Effector CD4-positive, alpha-beta T cell (primary cell): ENCODE measurements at places on chromosomes 2 and 18.

DNA sequence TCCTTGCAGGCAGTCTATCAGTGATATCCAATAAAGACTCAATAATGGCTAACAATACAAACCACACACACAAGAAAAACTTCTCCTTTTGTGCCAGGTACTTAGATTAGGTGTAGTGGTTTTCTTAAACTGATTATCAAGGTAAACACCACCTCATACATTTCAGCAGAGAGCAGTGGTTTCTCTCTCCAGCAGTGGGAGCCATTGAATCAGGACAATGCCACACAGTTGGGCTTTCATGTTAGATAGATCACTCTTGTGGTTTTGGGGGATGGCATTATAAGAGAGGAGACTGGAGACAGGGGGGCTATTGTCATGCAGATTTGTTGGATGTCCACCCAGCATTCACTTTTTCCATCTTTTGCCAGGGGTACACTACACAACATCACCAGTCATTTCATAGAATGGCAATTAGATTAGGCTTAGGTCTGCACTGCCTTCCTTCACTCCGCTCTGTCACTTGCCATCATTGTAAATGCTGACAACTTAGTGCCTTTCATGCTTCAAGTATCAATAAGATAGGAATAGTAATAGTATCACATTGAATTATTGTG is 13.6 kb upstream of the IRS1 start:
- no peak for DNase-seq

DNA sequence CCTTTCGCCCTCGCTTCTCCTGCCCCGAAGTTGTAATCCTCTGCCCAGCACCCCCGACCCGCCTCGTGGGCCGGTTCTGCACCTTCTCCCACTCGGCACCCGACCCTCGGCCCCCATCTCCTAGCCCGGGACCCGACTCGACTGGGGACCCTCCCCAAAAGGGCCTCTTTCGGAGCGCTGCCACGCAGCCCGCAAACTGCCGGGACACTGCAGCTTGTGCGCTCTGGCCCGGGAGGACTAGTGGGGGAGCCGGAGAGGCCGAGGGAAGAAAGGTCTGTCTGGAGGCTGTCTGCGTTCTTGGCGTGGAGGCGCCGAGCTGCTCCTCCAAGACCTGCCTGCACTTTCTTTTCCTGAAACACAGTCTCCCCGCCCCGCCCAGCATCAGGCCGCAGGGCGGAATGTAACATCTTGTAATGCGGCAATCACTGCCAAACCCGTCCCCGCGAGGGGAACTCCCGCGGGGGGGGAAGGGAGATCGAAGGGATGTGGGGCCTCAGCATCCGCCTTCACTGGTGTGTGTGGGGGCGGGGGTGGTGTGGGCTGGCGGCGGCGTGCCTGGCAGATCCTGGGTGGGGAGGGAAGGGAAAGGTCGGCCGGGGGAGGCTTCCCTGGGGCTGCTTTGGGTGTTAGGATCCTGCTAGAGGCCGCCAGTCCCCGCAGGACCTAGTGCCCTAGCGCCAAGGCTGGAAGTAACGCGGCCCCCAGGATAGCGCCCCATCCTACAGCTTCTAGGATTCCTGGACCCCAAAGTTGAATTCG is 7.4 kb downstream of the DLX2 start:
- peak; percentile 64 for DNase-seq

DNA sequence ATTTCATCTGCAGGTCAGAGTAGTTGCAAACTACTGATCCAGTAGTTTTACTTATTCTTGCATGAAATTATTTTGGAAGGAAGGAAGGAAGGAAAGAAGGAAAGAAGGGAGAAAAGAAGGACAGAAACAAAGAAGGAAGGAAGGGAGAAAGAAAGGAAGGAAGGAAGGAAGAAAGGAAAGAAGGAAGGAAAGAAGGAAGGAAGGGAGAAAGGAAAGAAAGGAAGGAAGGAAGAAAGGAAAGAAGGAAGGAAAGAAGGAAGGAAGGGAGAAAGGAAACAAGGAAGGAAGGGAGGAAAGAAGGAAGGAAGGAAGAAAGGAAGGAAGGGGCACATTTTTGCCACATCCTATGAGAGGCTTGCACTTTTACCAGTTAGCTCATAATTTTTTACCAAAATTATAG is 186.2 kb downstream of the LRRTM4 start:
- no peak for DNase-seq

DNA sequence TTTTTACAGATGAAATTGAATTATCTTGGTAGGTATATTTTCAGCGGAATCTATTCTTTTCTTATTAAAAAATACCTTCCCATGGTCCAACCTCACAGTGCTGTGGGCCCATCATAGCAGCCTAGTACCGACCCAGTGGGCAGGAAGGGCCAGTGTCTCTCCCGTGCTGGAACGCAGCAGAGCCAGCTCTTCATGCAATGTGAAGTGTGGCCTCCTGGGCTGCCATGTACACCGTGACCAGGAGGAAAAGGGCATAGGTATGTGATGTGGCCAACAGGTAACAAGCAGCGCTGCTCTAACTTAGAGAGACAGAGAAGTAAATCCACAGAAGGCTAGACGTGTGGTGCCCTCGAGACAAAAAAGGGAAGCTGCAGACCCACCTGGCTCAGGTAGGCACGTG is 221.1 kb upstream of the SALL3 start:
- no peak for DNase-seq

DNA sequence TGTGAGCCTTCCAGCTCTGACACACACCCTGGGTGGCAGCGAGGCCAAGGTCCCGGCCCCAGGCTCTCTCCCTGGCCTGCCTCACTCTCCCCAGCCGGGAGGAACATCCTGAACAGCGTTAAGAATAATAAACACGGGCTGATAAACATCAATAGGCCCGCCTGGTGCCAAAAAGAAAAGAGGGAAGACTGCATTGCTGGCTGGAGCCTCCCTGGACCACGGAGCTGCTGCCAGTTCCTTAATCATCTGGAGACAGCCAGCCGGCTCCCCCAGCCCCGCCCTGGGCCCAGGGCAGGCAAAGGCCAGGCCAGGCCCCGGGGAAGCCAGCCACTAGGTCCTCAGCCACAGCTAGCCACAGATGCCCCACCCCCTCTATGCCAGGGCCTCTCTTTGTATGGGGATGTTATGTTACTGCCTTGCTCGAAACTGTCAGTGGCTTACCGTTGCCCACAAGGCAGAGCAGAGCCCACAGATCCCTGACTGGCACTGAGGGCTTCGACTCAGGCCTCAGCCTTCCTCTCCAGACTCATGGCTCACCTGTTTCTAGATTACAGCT is 293.7 kb downstream of the DYSF start:
- no peak for DNase-seq

- no peak for DNase-seq
Measured at GRCh38 chr2:160918906-160919503, 241.2 kb upstream of the TANK start.

DNA sequence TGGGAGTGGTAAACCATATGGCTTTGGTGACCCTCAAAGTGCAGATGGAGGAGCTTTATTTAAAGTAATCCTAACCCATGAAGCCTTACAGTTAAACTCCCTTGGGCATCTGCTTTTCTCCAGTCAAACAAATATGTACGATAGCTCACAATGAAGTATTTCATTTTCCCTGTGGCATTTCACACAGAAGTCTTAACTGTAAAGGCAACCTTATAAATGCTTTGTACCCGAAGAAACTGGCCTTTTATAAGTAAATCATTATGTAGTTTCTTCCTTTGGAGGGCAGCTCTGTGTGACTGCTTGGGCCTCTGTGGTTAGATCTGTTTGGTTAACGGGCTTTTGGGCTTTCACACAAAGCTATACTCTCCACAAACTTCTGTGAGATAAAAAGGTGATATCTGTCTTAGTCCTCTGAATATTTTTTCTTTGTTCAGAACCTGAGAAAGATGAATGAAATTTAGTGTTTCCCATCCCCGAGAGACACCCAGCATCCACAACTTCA is 46.6 kb downstream of the SCN1A start:
- DNase-seq = no peak

DNA sequence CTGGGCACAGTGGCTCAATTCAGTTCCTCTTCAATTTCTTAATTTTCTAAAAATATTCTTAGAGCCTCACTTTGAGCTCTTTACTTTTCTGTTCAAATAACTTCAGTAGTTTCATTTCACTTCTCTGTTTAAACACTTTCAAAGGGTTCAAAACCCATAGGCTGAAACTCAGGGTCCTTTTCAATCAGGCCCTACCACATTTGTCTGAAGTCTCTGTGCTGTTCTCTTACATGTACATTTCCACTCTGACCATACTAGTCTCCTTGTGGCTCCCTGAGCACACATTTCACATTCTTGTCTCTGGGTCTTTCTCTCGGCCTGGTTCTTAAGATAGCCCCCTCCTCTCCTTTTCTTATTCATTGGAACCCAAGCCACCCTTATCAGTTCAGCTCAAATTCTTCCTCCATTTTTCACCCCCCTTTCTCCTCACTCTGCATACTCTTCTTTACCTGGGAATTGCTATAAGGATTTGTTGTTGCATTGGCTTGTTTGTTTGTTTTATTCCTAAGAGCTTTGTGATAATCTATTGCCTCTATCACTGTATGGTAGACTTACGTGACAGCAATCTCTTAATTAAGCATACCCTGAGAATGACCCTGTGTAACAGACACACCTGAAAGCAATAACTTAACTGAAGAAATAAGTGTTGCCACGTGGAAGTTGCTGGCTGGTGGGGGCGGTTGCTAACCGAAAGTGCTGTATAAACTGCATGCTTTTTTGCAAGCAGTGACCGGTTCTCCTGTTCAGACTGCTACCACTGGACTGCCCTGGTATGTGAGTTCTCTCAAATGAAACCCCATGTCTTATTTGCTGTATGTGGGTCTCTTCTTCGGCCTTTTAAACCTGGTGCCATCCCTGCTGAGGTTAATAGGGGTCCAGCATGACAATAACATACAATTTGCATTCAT is 27.7 kb upstream of the ACADL start:
- DNase-seq = no peak

DNA sequence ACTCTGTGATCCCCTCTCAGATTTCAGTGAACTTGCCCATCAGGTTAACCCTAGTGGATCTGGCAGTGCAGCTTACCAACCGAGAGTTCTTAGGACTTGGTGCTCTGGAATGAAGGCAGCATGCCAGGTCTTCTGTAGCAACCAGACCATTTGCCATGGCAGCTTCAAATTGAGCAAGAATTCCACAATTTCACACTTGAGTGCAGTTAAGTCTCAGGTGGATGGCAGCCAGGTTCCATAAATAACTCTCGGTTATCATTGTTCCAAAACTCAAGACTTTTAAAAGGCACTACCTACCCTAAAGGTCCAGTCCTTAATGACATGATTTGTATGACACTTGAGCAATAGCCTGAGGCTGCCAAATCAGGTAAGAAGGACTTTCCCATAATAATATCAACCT is 48.1 kb downstream of the GALNT3 start:
- DNase-seq = no peak

DNA sequence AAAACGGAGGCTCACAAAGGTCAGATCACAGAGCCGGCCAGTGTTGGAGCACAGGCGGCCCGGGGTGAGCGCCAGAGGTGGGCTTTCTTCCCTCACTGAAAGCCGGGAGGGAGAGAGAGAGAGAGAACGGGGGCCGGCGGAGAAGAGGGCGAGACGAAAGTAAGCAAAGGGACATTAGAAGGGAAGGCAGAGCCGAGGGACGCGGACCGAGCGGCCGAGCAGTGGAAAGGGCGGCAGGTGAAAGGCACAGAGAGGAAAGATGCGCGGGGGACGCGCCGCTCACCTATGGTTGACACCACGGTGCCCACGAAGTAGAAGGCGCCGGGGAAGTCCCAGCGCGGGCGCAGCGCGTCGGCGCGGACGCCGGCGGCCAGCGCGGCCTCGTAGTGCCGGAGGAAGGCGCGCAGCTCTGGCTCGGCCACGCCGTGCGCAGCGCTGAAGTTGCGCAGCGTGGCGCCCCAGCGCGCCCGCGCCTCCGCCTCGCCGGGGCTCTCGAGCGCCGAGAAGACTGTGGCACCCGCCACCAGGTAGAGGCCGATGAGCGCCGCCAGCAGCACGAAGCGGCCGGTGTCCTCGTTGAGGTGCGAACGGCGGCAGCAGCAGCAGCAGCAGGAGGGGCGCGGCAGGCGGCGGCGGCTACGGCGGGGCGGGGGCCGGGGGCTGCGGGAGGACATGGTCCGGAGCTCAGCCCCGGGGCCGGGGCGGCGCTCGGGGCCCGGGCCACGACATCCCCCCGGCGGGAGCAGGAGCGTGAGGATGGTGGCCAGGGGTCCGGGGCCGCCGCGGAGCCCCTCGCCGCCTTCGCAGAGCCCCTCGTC is 166.9 kb downstream of the MSH2 start:
- DNase-seq = no peak

DNA sequence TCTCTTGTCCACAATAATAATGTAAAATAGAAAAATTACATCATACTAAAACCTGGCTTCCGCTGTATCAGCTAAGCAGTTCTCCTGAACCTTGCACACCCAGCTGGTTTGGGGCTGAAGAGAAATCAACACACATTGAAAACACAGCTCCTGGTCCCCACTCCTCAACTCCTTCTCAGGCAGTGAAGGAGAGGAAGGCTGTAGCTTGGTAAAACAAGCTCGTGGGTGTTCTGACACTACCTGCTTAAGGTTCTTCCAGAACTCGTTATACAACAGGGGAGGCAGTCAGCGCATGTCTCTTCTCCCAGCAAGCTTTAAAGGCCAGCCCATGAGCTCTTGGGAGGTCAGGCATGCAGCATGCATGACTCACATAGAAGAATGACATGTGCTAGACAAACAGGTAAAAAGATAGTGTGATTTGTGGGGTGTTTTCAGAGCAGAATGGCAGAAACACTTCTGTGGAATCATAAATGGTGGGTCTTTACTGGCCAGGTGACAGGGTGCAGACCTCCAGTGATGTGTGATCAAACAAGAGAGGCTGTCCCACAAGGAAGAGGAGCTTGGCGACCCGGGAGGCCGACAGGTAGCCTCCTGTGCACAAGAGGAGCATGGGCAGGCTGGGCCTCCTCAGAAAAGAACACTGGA is 69.1 kb downstream of the UXS1 start:
- no peak for DNase-seq

DNA sequence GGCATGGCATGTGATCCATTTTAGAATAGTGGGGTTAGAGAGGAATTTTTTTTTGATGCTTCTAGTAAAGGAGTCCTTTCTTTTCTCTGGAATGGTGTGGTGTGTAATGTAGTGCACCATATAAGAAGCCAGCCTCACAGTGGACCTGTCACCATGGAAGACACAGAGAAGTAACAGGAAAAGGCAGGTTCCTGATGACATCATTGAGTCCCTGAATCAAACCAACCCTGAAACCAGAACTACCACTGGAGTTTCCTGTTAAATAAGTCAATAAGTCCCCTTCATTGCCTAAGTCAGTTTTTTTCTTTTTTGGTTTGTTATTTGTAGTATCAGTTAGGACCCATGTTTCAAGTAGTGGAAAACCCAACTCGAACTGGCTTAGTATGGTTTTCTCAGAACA is 11.9 kb downstream of the ADCYAP1 start:
- no peak for DNase-seq

- DNase-seq = no peak
Measured at GRCh38 chr2:106065268-106065982, 128.7 kb downstream of the UXS1 start.
